ENCODE measurements at places on chromosomes 2 and 18. TPM values are rescaled to one million over a fixed set of nuclear protein-coding genes. Genes with fewer than 3 reads are reported as not detected.

MC5R gene
- total RNA-seq: not detected

PARD6G gene
- total RNA-seq: 3.0 TPM

CTAGE1 gene
- not detected for total RNA-seq

HSBP1L1 gene
- 11.8 TPM for total RNA-seq

ANKRD30BL gene
- not detected for total RNA-seq

CIB4 gene
- total RNA-seq: not detected

FZD7 gene
- total RNA-seq: 30.6 TPM

LYPD6B gene
- total RNA-seq: not detected

LYG2 gene
- not detected for total RNA-seq

NPAS2 gene
- 31.8 TPM for total RNA-seq

Data from bronchus fibroblast of lung (primary cell).